ENCODE measurements at places on chromosomes 6 and 20.

DNA sequence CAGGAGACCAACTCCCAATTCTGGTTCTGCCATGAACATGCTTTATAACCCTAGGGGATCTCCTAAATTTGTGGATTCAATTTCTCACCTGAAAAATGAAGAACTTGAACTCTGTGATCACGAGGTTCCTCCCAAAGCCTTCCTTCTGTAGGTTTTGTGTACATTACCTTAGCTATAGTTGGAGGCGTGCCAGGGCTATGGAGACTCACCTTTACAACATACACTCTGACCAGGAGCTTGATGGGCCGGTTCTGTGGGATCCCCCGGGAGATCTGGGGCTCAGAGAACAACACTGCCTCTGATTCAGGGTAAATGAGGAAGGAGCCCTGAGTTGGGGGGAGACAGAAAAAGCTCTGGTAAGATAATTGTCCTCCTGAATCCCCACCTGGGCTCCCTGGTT is 34.1 kb downstream of the ERGIC3 start:
- no peak for DNase-seq

GRCh38 chr20:50191065-50191543 is 474 bp downstream of the CEBPB start:
- peak; percentile 28 for DNase-seq

DNA sequence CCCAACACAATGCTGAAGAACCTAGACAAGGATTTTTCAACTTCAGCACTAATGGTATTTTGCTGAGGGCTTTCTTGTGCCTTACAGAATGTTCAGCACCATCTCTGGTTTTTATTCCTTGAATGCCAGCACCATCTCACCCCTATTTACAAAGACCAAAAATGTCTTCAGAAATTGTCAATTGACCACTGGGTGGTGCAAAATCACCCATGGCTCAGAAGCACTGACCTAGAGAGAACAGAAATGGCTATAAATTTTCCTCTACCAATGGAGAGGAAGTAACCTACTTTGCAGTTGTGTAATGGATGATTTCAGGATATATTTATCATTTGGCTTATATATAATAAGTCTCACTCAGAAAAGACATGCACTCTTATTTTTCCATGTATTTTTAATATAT is 431.0 kb upstream of the IRAK1BP1 start:
- no peak for DNase-seq

DNA sequence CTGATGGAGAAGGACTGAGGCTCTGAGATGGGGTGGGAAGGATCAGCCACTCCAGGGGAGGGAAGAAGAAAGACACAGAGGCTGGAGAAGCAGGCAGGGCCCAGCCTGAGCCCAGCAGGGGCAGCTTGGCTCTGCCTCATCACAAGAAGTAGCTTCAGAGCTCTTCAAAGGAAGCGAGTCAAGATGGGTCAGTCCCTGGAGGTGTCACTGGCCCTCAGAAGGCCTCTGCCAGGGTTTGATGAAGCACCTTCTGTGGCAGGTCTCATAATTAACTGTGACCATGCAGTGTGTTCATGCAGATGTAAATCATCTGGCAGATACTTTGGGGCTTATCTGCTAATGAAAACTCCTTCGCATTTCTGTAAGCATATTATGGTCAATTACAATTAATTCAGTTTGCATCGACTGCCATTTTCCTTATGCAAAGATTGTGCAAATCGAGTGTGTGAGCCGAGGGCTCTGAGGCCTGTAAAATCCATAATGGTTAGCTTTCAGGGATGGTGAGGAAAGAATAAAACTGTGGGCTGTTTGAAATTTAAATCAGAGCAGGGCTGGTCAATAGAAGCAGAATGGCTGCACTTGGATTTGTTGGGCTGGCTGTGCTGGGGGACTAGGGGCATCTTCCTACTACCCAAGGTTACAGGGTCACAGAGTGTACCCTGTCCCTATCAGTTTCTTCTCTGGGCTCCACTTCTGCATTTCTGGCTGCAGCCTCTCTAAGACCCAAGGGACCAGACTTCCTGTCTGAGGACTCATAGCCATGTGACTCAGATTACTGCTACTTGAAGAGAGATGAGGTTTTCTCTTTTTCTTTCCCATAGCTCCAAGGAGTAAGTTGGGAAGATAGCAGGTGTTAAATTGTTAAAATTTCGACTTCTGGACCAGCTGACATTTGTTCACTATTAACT is 376.6 kb downstream of the DHX35 start:
- DNase-seq: no peak

DNA sequence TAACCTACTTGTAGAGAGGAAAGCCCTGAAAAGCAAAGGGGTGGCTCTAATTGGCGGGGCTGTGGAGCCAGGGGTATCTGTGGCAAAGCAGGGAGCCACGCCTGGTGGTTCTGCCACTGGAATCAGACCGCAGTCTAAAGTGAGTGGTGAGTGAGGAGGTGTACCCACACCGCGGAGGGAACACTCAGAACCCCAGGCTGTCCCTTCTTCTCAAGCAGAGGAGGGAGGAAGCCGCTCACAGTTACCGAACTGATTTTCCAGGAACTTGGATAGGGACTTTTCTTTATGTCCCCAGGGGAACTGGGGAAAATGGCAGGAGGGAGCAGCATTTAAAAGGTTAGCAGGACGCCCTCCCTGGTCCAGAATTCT is 287.2 kb downstream of the TAF4 start:
- DNase-seq: no peak

DNA sequence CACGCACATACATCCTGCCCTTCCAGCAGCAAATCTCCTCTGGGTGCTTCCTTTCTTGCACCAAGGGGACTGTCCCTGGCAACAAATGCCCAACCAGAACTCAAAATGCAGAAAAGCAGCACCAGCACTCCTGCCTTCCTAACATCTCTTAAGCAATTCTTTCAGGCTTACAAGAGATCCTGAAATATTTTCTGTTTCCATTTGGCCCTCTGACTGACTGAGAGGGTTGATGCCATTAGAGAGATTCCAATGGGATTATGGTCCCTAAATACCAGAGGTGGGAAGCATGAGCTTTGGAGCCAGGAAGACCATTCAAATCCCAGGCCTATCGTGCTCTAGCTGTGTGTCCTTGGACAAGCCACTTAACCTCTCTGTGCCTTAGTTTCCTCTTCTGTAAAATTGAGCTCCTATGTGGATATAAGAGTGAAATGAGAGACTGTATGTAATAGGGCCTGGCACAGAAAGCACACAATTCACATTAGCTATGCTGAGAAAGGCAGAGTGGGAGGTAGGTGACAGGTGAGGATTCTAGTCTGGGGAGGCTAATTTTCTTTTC is 56.8 kb downstream of the PRDM1 start:
- no peak for DNase-seq

DNA sequence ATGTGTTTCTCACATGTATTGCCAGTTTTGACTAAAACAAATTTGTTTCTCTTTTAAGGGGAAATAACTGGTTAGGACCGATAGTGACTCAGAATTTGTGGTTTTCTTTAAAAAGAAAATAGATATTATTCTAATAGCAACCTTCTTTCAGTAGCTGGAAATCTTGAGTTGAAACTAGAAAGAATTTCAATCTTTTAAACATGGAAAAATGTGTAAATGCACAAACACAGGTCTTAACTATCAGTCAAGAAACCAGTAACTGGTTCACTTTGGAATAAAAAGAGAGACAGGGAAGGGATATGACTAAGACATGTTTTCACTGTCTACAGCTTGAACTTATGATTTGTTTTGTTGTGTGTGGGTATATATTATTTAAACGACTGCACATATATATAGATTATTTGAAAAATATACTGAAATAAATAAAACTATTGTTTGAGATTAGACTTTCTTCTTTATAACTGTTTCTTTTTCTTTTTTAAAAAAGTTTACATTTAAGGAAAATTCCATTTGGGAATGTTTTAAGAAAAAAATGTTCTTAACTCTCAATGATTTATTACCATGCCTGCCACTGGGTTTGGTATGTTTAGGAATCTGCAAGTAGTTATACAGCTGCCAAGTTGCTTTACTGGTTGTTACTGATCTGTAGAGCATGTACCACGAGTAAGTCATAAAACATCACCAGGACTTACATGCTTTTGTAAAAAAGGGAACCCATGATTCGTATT is 753.3 kb upstream of the MARCKS start:
- DNase-seq: no peak

DNA sequence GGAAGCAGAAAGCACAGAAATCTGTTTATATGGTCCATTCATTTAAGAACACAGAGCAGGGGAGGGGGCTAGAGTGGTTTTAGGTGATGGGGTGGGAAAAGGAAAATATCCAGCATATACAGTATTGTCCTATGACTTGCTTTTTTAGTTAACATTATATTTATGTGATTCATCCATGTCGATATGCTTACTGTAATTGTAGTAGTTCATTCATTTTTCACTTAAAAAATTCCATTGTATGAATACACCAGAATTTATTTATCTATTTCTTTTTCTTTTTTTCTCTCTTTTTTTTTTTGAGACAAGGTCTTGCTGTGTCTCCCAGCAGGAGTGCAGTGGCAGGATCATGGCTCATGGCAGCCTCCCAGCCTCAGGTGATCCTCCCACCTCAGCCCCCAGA is 9.6 kb upstream of the PRIM2 start:
- DNase-seq: no peak

DNA sequence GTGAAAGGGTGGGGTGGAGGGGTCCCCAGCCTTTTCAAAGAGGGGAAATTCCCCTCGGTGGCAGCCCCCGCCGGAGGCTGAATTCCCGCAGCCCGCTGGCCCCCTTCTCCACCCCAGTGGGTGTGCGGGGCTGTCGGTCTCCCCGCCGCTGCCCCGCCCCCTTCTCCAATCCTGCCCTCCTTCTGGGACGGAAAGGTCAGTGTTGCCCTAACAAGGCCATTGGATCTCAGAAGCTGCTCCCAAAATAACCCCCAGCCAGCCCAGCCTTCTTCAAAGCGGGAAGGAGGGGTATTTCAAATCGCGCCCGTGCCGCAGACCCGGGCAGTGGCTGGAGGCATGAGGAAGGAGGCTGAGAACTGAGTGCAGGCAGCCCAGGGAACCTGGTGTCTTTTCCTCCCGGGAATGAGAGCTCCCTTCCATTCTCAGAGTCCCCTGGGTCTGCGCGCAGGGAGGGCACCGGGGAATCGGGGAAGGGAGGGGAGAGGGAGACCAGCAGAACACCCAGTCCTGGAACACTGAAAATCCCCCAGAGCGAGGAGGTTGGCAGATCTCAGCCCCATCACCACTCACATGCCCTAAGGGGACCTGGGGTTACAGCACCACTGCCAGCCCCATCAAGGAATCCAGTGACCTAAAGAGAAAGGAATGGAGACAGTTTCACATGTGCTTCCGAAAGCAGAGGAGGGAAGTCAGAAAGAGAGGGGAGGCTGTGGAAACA is at the start of gene JPH2:
Gene JPH2 (minus strand): TSS at position 135 of the 718 bp plus-strand sequence. CDS start 483 bp downstream, outside the sequence.
- no peak for DNase-seq
